Aorta (tissue), 5 donors: ENCODE measurements at places on chromosomes 1 and 21. TPM values are rescaled to one million over a fixed set of nuclear protein-coding genes. Genes with fewer than 3 reads are reported as not detected.

The DCST2 gene
- total RNA-seq = 1.8 TPM

The FLG2 gene
- not detected for total RNA-seq

The ENAH gene
- total RNA-seq = 415 TPM

DNA sequence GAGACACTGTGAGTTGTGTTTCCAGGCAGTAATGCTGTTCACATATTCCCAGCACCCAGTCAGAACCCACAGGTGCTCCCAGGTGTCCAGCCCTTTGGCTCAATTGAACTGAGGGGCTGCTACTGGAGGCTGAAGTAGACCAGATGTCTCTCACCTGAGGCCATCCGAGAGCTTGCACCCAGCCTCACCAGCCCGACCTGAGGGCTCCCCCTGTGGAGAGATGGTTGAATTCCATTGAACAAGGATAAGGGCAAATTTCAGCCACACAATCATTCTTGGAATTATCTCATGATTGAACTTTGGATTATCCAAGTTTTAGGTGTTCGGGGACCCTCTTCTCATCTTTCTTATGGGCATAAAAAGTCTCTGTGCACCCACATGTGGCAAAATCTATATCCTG is 52.1 kb downstream of the OBSCN start:
- H3K4me3 ChIP-seq = no peak overlapping the region
- no peak overlapping the region for H3K27ac ChIP-seq
- DNase-seq = no peak
- no peaks in the 10 kb centered on the region for H3K36me3 ChIP-seq

- no peaks in the 10 kb centered on the region for H3K36me3 ChIP-seq
- no peak for DNase-seq
- H3K27ac ChIP-seq = no peak overlapping the region
- H3K4me1 ChIP-seq = no peaks in the 10 kb centered on the region
- no peaks in the 10 kb centered on the region for H3K27me3 ChIP-seq
Observed at GRCh38 chr21:38859852-38860251, 54.1 kb downstream of the ETS2 start.

GRCh38 chr1:37475380-37476086 is 1.2 kb downstream of the ZC3H12A start:
- peaks cover 2% of the 10 kb centered on the region for H3K4me1 ChIP-seq
- no peaks in the 10 kb centered on the region for H3K27me3 ChIP-seq
- H3K27ac ChIP-seq = peak overlapping the region; percentile 76
- DNase-seq = no peak
